A549 treated with AZD2906 at 1 μM for 4 hours (cell line): ENCODE measurements at places on chromosomes 4 and X. TPM values are rescaled to one million over a fixed set of nuclear protein-coding genes. Genes with fewer than 3 reads are reported as not detected.

Gene SMIM31
- 0.03 to 0.08 TPM (median 0.04 TPM) in 4 of 5 replicates, not detected in the other for total RNA-seq

Gene TNIP3
- 0.11 to 0.74 TPM (median 0.19 TPM) in 5 replicates for total RNA-seq

Gene PABPC1L2B
- 0.03 TPM in 1 of 5 replicates, not detected in the others for total RNA-seq

Gene CLTRN
- 0.65 to 0.96 TPM (median 0.80 TPM) in 5 replicates for total RNA-seq

Gene MPP1
- total RNA-seq = 13.7 to 16.4 TPM (median 15.9 TPM) in 5 replicates

Gene ABLIM2
- total RNA-seq = 4.9 to 10.3 TPM (median 7.8 TPM) in 5 replicates

Gene UCP1
- total RNA-seq = 0.03 to 0.14 TPM (median 0.05 TPM) in 4 of 5 replicates, not detected in the other

Gene SORCS2
- total RNA-seq = 3.3 to 4.9 TPM (median 4.7 TPM) in 5 replicates
